ENCODE measurements at places on chromosomes 16 and 17.

GRCh38 chr17:42131981-42132432 lies 9.4 kb downstream of the HSPB9 start:
- DNase-seq, result no peak

DNA sequence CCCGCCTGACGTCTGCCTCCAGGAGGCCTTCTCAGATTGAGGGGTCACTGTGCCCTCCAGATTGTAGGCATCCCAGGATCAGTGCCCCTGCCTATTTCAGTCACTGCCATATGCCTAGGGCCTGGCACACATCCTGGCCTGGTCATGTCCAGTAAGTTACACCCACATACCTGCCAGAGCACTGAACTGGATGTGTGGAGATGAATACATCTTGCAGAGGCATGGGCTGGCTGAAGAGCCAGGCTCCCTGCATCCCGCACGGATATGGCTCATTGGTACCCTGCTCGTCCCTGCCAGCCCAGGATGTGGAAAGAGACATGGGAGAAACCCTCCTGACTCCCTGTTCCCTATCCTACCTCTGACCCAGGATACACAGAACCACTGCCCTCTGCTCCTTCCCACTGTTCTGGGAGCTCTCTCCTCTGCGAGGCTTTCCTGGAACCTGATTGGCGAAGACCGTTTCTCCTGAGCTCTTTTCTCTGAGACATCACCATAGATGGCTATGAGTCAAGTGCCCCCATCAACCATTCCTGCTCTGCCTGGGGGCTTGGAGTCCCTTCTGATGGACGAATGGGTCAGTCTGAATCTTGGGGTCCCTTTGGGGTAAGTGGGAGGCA lies 40.0 kb upstream of the TAC4 start:
- no peak for DNase-seq

DNA sequence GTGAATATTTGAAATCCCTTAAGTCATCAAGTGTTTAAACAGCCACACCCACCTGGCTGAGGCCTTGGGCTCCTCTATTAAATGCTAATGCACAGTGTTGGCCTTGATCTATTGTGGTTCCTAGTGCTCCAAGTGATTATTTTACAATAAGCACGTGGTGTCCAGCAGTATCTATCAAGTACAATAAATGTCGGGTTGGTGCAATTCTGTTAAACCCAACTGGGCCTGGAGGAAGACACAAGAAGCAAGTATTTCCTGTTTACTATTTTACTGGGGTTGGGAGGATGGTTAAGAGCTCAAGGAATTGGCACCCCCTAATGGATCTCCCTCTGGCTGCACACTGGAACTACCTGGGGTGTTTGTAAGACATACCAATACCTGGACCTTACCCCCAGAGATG lies 72.1 kb upstream of the HNF1B start:
- no peak for DNase-seq

DNA sequence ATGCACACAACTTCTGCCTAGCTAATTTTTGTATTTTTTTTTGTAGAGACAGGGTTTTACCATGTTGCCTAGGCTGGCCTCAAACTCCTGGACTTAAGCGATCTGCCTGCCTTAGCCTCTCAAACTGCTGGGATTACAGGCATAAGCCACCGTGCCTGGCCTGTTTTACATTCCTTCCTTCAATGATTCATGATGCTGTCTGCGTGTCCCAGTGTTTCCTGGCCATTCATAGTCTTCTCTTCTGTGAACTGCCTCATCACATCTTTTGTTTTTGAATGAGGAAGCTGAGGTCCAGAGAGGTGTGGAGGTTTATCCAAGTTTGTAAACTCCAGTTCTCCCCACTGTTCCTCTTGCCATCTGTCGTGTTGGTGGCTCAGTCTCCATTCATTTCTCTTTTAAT lies 64.5 kb upstream of the MED9 start:
- no peak for DNase-seq

DNA sequence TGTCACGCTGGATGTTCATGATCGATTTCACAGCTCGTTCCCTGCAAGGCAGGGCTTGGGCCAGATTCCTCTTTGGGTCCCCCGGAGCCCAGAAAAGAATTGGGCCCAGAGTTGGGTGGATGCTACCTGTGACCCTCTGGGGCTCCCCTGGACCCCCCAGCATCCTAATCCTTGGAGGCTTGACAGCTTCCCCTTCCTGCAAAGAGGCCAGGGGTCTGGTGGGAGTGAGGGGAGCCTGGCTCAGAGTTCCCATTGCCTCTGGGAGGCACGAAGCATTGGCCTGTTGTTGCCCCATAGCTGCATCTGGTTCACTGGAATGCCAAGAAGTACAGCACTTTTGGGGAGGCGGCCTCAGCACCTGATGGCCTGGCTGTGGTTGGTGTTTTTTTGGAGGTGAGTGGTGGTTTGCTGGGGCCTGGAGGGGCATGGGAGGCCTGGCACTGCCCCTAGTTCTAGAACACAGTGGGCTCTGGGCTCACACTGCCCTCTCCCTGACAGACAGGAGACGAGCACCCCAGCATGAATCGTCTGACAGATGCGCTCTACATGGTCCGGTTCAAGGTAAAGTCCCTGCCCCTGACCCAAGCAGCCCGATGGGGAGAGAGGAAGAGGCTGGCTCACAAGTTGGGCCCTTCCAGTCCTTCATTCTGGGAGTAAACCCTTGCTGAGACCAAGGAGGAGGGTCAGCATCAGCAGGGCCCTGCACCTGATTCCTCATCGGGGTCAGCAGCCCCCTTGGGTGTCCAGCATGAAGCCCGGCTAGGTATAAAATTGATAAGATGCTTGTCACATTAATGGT lies 7.2 kb downstream of the CA7 start:
- DNase-seq, result no peak

- DNase-seq, result no peak
Measured at GRCh38 chr17:55567240-55568214, 56.3 kb upstream of the SMIM36 start.

DNA sequence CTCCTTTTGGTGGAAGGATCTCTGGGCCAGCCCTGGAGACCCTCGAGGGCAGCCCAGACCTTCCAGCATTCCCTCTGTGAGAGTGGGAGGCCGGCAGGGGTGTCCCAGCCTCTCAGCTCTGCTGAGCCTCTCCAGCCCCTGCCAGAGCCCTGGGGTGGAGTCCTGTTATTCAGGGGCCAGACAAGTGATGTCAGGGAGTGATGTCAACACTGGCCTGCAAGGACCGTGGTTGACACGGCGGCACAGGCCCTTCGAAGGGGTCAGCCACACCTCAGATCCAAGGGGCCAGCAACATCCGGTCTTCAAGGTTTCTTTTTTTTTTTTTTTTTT lies 231.2 kb downstream of the KATNIP start:
- DNase-seq, result no peak

Data from activated CD4-positive, alpha-beta T cell treated with anti-CD3 and anti-CD28 coated beads for 36 hours (primary cell).